ENCODE measurements at places on chromosomes 7 and 10. TPM values are rescaled to one million over a fixed set of nuclear protein-coding genes. Genes with fewer than 3 reads are reported as not detected.

Gene BUB3
- 265 TPM for total RNA-seq

Gene UCMA
- total RNA-seq: not detected

DNA sequence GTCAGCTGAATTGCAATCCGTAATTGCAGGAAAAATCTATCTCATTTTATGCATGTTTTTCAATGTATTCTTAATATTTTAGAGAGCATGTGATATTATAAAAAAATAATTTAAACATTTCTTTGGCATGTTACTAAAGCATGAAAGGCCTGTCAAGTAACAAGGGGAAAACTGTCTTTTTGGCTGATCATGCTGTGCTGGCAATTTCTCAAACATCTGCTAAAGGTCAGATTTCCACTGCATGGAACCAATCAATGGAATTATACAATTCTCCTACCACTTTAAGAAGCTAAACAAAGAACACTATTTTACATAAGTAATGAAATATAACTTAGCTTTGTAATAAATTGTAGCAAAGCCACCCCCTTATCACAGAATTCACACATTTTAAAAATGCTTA, 49.4 kb downstream of the JMJD1C start:
- no peaks in the 10 kb centered on the region for H3K27me3 ChIP-seq
- H3K4me3 ChIP-seq: no peak overlapping the region
- H3K4me1 ChIP-seq: peaks cover 17% of the 10 kb centered on the region
- no peak overlapping the region for H3K27ac ChIP-seq

DNA sequence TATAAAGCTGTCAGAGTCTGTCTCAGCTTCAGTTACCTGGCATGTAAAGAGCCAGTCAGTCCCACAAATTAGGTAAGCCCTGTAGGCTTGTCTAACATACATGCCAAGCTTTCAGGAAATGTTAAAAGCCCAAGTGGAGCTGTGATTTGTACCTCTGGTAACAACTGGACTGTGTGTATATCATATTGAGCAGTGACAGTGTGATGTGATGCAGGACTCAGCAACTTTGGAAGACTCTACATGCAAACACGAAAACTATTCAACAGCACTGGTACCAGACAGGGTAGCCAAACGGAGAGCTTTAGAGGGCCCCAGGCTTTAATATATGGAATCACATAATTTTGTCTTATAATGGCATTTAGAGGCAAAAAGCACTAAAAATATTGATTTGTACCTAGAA, 587.9 kb downstream of the PHTF2 start:
- DNase-seq: no peak
- H3K4me3 ChIP-seq: no peak overlapping the region
- H3K4me1 ChIP-seq: no peaks in the 10 kb centered on the region

DNA sequence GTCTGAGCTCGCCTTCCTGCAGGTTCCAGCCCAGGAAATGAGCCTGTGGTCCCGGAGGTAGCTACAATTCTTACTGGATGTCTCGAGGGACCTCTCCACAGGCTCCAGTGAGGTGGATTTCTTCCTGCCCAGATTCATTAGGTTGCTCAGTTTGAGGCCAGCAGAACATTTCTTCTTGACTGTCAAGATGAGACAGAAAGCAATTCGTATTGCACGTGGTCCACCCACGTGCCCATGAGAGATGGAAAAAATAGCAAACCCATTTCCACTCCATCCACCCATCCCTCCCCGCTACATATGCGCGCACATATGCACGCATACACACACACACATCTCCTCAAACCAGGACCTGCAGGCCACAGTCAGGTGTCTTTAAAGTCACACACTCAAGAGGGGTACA, 68.7 kb downstream of the VWA2 start:
- H3K27me3 ChIP-seq: no peaks in the 10 kb centered on the region
- H3K4me3 ChIP-seq: no peak overlapping the region
- peaks cover 13% of the 10 kb centered on the region for H3K4me1 ChIP-seq
- no peak overlapping the region for H3K27ac ChIP-seq

Gene VIPR2
- total RNA-seq: not detected

DNA sequence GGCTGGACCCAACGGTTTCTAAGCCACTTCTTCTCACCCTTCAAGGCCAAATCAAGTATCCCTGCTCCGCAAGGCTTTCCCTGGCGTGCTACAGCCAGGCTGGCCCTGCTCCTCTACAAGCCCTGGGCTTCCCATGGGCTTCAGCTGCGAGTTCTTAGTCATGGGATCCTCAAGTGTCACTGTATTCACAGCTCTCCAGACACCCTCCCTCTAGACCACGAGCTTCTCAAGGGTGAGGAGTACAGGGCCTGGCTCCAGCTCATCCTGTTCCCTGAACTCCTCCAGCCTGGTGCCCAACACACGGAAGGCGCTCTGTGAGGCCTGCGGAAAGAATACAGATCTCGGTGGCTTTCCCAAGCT, 38.8 kb downstream of the FAM53B start:
- no peak for DNase-seq
- peaks cover 42% of the 10 kb centered on the region for H3K36me3 ChIP-seq
- H3K4me1 ChIP-seq: peaks cover 80% of the 10 kb centered on the region

- no peaks in the 10 kb centered on the region for H3K36me3 ChIP-seq
- no peak overlapping the region for H3K4me3 ChIP-seq
- no peak overlapping the region for H3K27ac ChIP-seq
- H3K27me3 ChIP-seq: no peaks in the 10 kb centered on the region
- H3K4me1 ChIP-seq: no peaks in the 10 kb centered on the region
Observed at GRCh38 chr7:126569402-126569801, 683.3 kb downstream of the GRM8 start.

GRCh38 chr10:90373911-90374310, 483.9 kb downstream of the HTR7 start:
- H3K4me3 ChIP-seq: no peak overlapping the region
- H3K27me3 ChIP-seq: no peaks in the 10 kb centered on the region
- H3K4me1 ChIP-seq: no peaks in the 10 kb centered on the region
- H3K36me3 ChIP-seq: no peaks in the 10 kb centered on the region
- DNase-seq: no peak

Gene OR6B1
- not detected for total RNA-seq

DNA sequence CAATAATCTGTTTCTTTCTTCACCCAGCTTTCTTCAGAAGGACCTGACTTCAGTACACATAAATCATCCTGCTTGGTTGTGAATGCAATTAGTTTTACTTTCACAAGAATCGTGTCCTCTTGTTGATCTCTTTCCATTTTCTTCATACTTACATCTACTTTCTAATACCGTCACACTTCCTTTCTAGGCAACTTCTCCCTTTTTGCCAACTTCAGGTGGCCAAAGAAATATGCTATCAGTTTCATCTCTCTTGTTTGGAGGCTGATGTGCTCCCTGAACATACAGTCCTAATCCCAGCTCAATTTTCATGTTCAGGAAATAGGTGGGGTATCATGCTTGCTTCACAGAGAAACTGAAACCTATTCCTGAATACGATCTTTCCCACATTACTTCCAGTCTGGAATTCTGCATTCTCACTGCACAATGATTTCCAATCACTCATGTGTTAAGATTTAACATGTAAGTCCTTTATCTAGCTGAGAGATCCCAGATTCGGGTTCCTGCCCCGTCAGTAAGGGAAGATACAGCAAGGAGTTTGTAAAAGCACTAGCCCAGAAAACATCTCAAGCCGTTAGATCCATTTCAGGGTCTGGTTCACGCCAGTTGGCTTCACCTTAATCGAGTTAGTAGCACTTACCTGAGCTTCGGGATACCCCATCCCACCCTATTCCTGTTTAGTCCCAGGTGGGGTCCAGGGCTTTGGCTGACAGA, 994 bp downstream of the SLC25A28 start:
- H3K27ac ChIP-seq: peak overlapping the region; percentile 68
- peak overlapping the region; percentile 84 for H3K4me3 ChIP-seq
- peaks cover 24% of the 10 kb centered on the region for H3K36me3 ChIP-seq
- peak; percentile 26 for DNase-seq
- H3K27me3 ChIP-seq: no peaks in the 10 kb centered on the region

DNA sequence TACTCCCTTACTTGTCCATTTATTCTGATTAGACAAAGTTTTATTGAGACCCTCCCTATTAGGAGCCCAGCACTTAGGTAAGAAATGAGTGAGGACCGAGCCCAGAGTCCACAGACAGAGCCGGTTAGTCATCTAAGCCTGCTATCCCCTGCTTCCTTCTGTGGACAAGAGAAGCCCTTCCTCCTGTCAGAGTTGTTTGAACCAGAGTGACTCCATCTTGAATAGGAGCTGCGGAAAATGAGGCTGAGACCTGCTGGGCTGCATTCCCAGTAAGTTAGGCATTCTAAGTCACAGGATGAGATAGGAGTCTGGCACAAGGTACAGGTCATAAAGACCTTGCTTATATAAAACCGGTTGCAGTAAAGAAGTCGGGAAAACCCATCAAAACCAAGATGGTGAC, 109.1 kb downstream of the CPXM2 start:
- no peak for DNase-seq
- H3K27me3 ChIP-seq: peaks cover 17% of the 10 kb centered on the region
- H3K36me3 ChIP-seq: no peaks in the 10 kb centered on the region
- no peak overlapping the region for H3K27ac ChIP-seq
- H3K4me1 ChIP-seq: no peaks in the 10 kb centered on the region

DNA sequence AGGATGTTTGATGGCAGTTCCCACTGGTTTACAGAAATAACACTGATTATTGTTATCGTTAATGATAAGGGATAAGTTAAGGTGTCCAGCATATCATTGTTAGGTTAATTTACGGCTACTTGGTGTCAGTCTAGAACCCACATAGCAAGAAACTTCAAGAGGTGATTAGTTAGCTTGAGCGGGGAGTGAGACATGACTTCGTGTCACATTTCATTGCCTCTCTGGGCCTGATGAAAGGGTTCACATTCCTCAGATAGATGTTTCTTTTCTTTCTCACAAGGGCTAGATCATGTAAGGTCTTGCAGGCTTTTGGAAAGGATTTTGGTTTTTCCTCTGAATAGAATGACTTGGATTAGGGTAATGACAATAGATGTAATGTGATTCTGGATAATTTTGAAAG, 26.7 kb downstream of the WAC start:
- peaks cover 86% of the 10 kb centered on the region for H3K36me3 ChIP-seq
- no peak overlapping the region for H3K4me3 ChIP-seq
- H3K27me3 ChIP-seq: no peaks in the 10 kb centered on the region
- no peak for DNase-seq
- H3K4me1 ChIP-seq: peaks cover 42% of the 10 kb centered on the region

GRCh38 chr7:145884716-145885514, 231.7 kb upstream of the CNTNAP2 start:
- no peaks in the 10 kb centered on the region for H3K36me3 ChIP-seq
- H3K4me1 ChIP-seq: no peaks in the 10 kb centered on the region
- no peaks in the 10 kb centered on the region for H3K27me3 ChIP-seq
- no peak for DNase-seq

DNA sequence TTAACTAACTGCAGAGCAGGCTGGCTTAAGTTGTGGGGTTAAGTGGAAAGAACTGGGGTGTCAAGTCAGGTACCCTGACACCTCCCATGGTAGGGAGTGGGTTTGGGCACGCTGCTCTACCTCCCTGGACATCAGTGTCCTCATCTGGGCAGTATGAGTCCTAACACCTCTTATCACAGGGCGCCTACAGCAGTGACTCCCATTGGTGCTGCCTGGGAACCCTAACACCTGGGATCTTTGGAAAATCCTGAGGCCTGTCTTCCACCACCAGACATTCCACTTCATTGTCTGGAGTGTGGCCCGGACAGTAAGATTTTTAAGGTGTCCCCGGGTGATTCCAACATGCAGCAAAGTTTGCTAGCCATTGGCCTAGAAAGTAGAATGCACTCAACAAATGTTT, 239.1 kb downstream of the SKAP2 start:
- no peak for DNase-seq
- peaks cover 2% of the 10 kb centered on the region for H3K4me1 ChIP-seq
- peaks cover 2% of the 10 kb centered on the region for H3K27me3 ChIP-seq
- no peaks in the 10 kb centered on the region for H3K36me3 ChIP-seq
- no peak overlapping the region for H3K27ac ChIP-seq

Gene TRIM8
- 47.1 TPM for total RNA-seq

Gene PVRIG
- total RNA-seq: 61.6 TPM

Gene CAMK2B
- not detected for total RNA-seq

DNA sequence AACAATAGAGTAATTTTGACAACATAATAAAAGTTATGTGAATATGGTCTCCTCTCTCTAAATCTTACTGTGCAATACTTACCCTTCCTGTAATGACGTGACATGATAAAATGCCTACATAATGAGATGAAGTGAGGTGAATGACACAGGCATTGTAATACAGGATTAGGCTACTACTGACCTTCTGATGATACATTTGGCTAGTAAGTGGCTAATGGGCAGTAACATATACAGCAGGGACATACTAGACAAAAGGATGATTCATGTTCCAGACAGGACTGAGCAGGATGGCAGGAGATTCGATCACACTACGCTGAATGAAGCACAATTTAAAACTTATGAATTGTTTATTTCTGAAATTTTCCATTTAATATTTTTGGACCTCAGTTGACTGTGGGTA, 4.7 kb downstream of the C10orf88 start:
- no peak overlapping the region for H3K27ac ChIP-seq
- peaks cover 27% of the 10 kb centered on the region for H3K4me1 ChIP-seq
- H3K4me3 ChIP-seq: no peak overlapping the region
- H3K27me3 ChIP-seq: no peaks in the 10 kb centered on the region
- peaks cover 41% of the 10 kb centered on the region for H3K36me3 ChIP-seq
- DNase-seq: no peak

DNA sequence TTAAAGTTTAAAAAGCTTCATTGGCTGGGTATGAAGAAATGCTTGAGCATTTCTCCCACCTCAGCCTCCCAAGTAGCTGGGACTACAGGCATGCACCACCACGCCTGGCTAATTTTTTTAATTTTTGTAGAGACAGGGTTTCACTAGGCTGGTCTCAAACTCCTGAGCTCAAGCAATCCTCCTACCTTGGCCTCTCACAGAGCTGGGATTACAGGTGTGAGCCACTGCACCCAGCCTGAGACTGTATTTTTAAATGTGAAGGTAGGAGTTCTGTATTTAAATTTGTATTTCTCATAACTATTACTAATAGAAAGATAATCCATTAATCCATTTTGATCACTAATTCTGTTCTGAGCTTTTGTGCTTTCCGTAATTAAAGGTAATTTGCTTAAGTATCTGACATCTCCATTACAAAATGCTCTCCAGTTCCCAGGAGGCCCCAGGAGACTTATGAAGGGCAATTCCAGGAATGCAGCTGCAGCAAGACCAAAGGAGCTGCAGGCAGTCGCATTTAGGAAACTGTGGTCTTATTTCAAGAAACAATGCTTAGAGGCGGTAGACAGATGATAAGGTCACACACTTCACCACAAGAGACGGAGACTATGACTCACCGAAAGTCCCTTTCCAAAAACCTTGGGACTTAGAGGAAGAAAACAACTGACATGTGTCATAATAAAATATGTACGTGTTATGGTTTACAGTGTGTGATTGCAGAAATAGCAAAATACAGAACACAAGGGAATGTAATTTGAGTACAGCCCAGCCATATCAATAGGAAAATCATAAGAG, 23.3 kb downstream of the YAE1 start:
- no peaks in the 10 kb centered on the region for H3K27me3 ChIP-seq
- H3K4me1 ChIP-seq: peaks cover 48% of the 10 kb centered on the region
- peak overlapping the region; percentile 14 for H3K27ac ChIP-seq
- H3K36me3 ChIP-seq: peaks cover 5% of the 10 kb centered on the region

Gene TIMM23B
- total RNA-seq: 17.3 TPM

GRCh38 chr7:55065079-55065478, 46.3 kb downstream of the EGFR start:
- H3K4me3 ChIP-seq: no peak overlapping the region
- peaks cover 3% of the 10 kb centered on the region for H3K27me3 ChIP-seq
- H3K36me3 ChIP-seq: no peaks in the 10 kb centered on the region
- H3K4me1 ChIP-seq: no peaks in the 10 kb centered on the region

GRCh38 chr10:11149807-11150141, 132.1 kb downstream of the CELF2 start:
- no peak for DNase-seq
- peaks cover 97% of the 10 kb centered on the region for H3K4me1 ChIP-seq
- H3K27ac ChIP-seq: peak overlapping the region; percentile 99
- H3K4me3 ChIP-seq: peak overlapping the region; percentile 84

Gene SRRM3
- not detected for total RNA-seq

Measured in activated CD8-positive, alpha-beta T cell treated with anti-CD3 and anti-CD28 coated beads, Interleukin-2, amount 10 ng/mL, durations not matched to agents 7 days and 5 days (primary cell).